ENCODE measurements at places on chromosomes 5 and 9.

DNA sequence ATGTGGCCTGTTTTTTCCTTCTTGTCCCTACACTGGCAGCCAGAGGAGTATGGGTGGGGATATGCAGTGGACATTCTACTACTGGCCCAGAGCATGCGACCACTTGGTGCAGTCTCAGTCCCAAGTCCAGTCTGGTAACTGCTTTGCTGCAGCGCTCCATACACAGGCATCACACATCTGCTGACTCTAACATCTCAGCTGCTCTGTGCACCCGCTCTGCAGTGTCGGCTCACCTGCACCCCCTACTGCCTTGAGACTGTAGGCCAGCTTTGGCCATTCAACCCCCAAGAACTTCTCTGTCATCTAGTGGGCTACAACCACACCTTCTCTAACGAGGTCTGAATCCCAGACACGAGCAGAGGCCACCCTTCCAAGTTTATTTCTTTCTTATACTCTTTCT is 46.4 kb upstream of the SLCO6A1 start:
- DNase-seq = no peak

DNA sequence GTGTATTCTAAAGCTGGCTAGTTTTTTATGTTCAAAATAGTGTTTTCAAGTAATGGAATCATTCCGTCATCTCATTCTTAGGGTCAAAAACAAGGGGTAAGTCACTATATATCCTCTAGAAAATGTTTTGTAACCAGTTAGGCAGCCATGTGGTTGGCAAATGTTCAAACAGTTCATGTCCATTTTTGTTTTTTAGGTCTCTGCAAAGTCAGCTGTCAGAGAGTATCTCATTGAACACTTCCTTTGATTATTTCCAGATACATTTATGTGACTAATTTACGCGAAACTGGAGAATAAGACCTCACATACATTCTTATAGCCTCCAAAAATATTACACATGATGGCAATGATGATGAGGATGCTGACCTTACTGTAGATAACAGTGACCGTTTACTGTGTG is 50.4 kb downstream of the TRIO start:
- DNase-seq = no peak

DNA sequence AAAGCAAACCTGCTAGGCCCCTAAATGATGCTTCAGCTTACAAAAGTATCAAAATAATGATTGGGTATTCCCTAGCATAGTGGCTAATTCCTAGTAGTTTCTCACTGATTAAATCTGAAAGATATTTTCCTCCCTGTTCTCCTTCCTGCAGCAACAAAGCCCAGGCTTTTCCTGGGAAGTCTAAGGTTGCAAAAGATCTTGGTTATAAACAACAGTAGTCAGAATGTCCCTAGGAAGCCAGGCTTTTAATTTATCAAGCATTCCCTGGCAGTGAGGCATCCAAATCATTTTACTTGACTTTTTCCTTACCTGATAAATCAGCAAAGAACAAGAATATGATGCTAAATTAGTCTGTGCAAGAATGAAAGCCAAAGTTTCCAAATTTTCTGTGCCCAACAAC is 272.0 kb downstream of the PDE4D start:
- DNase-seq = no peak

DNA sequence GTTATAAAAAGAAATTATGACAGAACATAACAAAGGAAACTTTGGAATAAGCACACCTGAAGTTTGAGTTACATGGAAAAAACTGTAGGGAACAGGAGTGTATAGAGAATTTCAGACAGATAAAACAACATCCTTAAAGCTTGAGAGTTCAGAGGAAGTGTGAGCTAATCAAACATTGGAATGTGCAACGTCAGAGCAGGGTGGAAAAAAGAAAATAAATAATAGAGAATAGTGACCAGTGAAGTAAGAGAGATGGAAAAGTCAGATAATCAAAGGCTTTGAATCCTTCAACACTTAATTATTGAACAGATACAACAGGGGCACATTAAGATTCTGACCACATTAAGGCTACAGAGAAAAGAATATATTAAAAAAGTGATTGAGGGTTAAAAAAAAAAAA is 128.5 kb upstream of the CDH10 start:
- no peak for DNase-seq

GRCh38 chr5:148465381-148466235 is 81.8 kb downstream of the FBXO38 start:
- DNase-seq = no peak

GRCh38 chr5:717143-717542 is 24.0 kb upstream of the TPPP start:
- DNase-seq = no peak

DNA sequence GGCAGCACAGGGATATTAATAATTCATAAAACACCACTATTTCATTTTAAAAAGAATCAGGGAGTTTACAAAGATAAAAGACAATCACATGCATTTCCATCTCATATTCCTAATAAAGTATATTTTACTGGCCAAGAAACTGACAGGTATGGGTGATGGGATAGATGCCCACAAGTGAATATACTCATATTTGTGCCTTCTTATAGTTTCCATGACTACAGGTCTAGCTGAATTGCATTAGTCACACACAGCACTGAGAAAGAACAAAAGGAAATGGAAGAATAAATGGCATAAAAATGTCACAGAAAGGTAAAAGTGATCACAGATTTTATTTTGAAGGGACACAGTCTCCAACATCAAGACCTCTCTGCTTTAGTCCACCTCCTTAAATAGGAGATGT is 193.5 kb downstream of the PLK2 start:
- DNase-seq = no peak

DNA sequence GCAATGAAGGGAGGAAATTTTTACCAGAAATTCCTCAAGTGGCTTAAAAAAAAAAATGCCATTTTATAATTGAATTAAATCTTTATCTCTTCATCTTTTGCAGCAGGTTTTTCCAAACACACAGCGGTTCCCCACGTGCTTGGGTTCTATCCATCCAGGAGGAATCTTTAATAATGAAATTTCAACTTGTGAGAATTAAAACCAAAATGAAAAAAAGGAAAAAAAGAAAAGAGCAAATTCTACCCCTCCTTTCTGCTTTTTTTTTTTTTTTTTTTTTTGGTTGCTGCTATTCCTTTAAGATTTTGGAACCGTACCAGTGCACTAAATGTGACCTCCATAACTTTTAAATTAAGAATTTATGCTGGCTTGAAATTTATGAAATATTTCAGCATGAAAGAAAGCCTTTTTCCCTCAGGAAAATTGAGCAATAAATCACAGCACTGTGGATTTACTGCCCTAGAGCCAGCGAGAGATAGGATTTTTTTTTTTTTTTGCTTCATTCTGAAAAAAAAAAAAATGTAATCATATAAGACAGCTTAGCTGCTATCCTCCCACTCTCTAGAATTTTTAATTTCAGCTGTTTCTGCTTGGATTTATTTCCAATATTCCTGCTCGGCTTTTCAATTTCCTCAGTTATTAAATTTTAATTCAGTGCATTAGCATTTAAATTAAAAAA is 88.5 kb downstream of the ZNF618 start:
- DNase-seq = no peak

DNA sequence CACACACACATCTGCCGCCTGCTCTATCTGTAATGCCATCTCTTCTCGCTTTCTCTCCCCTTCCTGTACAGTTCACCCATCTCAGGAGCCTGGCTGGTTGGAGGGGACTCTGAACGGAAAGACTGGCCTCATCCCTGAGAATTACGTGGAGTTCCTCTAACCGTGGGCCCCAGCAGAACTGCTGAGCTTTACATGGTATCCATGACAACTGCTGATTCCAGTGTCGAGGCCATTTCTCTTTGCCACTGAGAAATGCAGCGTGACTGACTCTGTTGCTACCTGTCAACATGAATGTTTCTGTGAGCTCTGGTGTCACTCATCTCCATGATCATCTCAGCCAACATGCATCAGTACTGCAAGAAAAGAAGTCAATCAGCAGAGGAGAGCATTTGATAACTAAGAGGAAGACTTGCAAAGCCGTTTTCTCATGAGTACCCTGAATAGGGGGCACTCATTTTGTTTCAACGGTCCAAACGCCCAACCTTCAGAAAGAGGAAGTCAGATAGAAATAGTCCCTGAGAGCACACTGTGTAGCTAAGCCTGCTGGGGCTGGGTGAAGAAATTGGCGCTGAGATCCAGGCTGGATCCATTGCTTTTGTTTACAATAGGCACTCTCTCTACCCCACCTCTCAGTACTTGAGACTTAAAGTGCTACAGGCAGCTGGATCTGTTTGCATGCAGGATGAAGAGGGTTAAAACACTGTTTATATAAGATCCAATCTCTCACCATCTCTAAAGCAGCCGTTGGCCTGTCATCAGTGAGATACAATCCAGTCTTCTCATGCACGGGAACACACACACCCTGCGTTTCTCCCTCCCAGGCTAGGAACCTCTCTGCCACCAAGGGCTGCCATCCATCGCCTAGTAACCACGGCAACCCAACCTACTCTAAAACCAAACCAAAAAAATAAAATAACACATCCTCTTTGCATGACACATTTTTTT is 180.9 kb downstream of the NR3C1 start:
- DNase-seq = no peak

GRCh38 chr5:147346006-147346561 is 111.3 kb downstream of the STK32A start:
- DNase-seq = no peak

All from activated naive CD4-positive, alpha-beta T cell (primary cell).